ENCODE measurements at places on chromosomes 5 and 9.

- DNase-seq, result no peak
These were observed 26.5 kb upstream of the PCSK1 start for GRCh38 chr5:96459313-96460121.

DNA sequence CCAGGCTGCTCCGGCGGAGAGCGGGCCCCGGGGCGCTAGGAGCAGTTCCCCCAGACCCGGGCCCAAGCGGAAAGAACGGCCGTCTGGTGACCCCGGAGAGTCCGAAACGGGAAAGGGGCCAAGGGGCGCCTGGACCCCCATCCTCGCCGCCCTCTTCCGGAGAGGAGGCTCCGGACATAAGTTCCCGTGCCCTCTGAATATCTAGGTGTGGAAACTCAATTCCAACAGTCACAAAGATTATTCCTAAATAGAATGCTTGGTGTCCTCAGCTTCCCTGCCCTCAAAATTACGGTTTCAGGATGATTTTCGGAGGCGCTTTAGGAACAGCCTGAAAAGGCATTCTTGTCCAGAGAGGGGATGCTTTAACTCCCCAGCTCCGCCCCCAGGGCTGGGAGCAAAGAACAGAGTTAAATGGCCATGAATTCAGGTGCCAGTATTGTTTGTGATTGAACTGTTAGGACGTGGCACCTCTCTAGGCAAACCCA lies 681 bp upstream of the LHFPL2 start:
- no peak for DNase-seq

- peak; percentile 44 for DNase-seq
These were observed 29.9 kb upstream of the C7 start for GRCh38 chr5:40879163-40879942.

- peak; percentile 59 for DNase-seq
These were observed 56.8 kb downstream of the FGF10 start for GRCh38 chr5:44332285-44332971.

DNA sequence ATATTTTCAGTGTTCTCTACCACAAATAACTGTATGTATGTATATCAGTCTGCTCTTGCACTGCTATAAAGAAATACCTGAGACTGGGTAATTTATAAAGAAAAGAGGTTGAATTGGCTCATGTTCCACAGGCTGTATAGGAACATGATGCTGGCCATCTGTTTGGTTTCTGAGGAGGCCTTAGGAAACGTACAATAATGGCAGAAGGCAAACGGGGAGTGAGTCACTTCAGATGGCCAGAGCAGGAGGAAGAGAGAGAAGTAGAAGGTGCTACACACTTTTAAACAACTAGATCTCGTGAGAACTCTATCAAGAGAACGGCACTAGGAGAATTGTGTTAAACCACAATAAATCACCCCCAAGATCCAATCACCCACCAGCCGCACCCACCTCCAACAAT lies 121.7 kb downstream of the ADAMTS6 start:
- DNase-seq, result no peak

GRCh38 chr9:137311986-137312851 lies 10.1 kb upstream of the NRARP start:
- no peak for DNase-seq

GRCh38 chr9:98342098-98342819 lies 86.8 kb upstream of the TBC1D2 start:
- no peak for DNase-seq

GRCh38 chr5:68480335-68480940 lies 264.9 kb downstream of the PIK3R1 start:
- DNase-seq, result no peak

GRCh38 chr5:33725806-33726205 lies 166.0 kb downstream of the ADAMTS12 start:
- DNase-seq, result no peak

- no peak for DNase-seq
These were observed 88.8 kb upstream of the SPOCK1 start for GRCh38 chr5:137587919-137588318.

GRCh38 chr5:129904102-129904666 lies at the start of gene CHSY3:
CHSY3 (plus strand) TSS chr5:129904465.
- DNase-seq, result peak; percentile 57

GRCh38 chr5:149358294-149358651 lies 427 bp downstream of the PCYOX1L start:
- peak; percentile 73 for DNase-seq
